ENCODE measurements at places on chromosomes 1 and 21.
A peak's percentile ranks its signal among the peaks of the same experiment; 100 is the strongest.

GRCh38 chr1:53332833-53333232, 5.0 kb upstream of the LRP8 start:
- DNase-seq, result no peak

DNA sequence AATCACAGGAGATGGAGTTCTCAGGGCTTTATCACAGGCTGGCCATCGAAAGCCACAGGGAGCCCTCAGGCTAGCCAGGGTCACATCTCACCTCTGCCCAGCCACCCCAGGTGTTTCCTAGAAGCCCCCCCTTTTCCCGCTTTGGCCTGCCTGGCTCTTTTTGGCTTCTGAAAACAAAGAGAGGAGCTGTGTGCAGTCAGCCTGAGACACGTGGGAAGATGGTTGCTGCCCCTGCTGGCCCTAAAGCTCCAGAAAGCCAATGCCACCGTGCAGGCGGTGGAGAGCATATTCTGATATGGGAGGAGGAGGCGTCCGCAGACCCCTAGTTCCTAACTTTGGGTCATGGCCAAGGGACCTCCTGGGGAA, 18.7 kb upstream of the LBR start:
- DNase-seq, result no peak

DNA sequence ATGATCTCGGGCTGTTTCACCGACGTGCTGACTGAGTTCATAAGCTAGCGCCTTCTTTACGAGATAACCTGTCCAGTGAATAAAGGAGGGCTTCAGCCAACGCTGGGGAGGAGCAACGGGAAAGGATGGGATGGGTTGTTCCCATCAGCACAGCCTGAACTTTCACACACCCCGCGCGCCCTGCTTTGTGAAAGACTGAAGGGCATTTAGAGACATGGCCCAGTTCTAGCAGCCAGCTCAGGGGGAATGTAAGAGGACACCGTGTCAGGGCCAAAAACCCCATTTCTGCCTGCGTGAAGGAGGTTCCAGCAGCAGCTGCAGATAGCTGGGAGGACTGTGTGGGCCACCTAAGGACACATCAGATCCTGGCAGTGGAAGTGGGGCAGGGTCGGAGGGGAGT, 255.1 kb upstream of the RAB4A start:
- no peak for DNase-seq

DNA sequence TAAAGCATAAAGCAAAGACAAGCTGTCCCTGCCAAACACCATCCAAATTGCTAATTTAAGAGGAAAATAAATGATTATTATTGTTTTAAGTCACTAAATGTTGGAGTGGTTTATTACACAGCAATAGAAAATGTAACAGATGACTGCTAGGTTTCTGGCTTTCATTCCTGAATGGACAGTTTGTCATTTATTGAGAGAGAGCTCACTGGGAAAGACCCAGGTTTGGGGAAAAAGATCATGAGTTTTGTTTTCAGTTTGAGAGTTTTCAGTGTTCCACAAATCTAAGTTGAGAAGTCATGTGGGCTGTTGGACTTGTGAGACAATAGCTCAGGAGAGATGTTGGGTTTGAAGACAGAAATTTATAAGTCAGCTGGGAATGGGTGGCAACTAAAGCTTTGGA, 5.4 kb downstream of the GPA33 start:
- no peak for DNase-seq

GRCh38 chr1:185325413-185325812, 8.4 kb upstream of the IVNS1ABP start:
- no peak for DNase-seq

DNA sequence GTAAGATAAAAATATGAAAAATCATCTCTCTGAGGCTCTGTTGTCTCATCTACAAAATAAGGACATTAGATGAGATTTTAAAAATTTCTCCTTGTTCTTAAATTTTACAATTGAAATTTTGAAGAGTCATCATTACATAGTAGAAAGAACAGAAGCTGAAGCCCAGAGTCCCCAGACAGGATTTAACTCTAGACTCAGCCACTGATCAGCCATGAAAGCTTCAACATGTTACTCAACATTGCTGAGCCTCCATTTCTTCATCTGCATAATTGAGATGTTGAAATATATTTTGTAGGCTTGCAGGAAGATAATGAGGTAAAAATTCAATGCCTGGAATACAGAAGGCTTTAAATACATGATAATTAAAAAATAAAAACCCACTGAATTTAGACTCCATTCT, 633.3 kb downstream of the LMO4 start:
- DNase-seq, result no peak

- no peak for DNase-seq
Observed at GRCh38 chr1:183571678-183572268, 18.5 kb downstream of the NCF2 start.

- DNase-seq, result no peak
Observed at GRCh38 chr1:74223453-74223852, 11.7 kb upstream of the TNNI3K start.

DNA sequence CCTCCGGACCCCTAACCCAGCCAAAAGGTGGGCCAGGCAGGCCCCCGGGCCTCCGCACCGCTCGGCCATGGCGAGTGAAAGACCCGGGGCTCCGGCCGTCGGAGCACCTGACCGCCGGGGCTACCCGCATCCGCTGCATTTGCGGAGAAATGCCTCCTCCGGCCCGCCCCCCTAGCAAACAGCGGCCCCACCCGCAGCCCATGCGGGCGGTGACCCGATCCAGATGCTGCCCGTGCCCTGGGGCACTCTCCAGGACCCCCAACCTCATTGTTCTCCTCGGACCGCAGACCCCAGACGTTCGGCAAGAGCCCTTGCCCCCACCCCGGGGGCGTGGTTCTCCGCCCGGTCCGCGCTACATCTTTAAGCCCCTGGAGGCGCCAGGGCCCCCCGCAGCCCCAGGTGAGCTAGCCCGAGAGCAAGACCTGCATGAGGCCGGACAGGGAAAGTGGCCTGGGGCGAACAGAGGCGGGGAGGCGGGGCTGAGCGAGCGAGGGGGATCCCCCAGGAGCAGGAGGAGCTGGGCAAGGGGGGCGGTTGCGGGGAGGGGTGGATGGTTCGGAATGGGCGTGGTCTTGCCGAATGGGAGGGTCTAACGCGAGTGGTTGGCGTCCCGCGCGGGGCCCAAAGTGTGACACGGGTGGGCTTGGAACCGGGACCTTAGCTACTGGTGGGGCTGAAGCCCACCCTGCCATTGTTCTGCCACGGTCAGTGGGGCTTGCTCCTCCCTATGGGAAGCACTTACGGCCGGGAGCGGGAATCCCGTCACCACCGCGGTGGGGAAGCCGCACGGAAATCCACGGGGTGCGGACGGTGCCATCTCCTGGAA, 6.3 kb upstream of the CRYBG2 start:
- peak; percentile 34 for DNase-seq

DNA sequence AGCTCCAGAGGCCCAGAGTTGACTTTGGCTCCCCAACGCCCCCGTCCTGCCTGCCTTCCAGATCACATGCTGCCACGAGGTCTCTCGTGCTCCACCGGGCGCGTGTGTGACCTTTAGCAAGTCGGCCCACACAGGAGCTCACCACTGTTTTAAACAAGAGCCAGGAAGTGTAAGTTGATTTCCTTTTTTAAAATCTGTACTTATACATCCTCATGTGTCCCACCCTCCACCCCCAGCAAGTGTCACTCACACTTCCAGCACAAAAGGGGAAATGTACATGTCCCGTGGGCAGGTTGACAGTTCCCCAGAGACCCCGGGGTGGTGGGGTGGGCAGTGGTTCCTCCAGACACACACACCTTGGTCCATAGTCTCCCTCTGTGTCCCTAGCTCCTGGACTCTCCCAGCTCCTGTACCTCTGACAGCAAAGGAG, 84.4 kb downstream of the STUM start:
- DNase-seq, result no peak

- no peak for DNase-seq
Observed at GRCh38 chr21:22277341-22277740, 1279.1 kb downstream of the NCAM2 start.

DNA sequence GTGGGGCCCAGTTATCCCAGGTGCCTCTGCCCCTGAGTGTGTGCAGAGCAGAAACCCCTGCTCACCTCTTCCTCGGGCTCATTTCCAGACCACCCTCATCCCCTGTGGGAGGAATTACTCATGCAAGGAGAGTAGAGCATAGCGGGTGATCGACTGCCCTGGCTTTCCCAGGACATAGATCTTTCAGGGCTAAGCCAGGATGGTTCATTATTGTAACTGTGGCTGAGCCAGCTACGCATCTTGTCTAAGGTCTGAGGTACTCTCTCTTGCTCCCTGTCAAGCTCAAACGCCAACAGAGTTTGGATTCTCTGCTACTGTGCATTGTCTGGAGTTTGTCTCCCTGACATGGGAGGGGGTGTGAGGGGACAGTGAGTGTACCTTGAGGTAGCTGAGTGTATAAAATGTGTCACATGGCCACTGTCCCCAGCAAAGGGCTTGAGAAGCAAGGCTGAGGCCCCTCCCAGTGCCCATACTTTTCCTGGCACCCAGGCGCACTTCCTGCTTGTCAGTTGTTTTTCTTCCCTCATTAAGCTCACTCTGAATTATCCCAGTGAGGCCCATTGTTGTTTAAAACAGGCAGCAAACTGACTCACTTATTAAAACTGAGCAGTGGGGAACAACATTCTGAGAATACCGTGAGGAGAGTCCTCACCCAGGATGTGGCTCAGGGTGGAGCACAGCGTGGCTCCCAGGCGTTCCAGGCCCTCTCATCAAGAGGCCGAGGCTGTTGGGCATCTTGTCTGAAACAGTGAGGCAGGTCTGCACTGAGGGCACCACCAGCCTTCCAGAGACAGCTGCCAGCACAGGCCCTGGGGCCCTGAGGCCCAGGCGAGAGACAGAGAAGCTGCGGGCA, 92.9 kb downstream of the LAMC2 start:
- DNase-seq, result no peak

GRCh38 chr1:159669338-159669737, 45.1 kb downstream of the CRP start:
- DNase-seq, result no peak

GRCh38 chr1:88917321-88918025, 26.1 kb upstream of the GTF2B start:
- DNase-seq, result no peak

DNA sequence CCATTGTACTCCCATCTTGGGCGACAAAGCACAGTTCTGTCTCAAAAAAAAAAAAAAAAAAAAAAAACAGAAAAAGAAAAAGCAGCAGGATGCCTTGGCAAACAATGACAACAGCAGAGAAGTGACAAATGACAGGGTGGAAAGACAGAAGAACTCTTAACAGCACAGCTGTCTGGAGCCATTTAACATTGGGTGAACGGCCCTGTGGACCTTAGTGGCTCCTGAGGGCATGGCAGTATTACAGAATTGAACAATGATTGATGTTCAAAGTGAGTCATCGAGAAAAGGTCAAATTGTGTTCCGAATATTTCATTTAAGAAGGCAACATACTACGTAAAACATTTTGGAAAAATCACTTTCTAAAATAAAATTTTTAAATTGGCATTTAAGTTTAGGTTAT, 30.0 kb downstream of the DNASE2B start:
- DNase-seq, result no peak

GRCh38 chr1:227369102-227369760, 50.9 kb upstream of the CDC42BPA start:
- no peak for DNase-seq

DNA sequence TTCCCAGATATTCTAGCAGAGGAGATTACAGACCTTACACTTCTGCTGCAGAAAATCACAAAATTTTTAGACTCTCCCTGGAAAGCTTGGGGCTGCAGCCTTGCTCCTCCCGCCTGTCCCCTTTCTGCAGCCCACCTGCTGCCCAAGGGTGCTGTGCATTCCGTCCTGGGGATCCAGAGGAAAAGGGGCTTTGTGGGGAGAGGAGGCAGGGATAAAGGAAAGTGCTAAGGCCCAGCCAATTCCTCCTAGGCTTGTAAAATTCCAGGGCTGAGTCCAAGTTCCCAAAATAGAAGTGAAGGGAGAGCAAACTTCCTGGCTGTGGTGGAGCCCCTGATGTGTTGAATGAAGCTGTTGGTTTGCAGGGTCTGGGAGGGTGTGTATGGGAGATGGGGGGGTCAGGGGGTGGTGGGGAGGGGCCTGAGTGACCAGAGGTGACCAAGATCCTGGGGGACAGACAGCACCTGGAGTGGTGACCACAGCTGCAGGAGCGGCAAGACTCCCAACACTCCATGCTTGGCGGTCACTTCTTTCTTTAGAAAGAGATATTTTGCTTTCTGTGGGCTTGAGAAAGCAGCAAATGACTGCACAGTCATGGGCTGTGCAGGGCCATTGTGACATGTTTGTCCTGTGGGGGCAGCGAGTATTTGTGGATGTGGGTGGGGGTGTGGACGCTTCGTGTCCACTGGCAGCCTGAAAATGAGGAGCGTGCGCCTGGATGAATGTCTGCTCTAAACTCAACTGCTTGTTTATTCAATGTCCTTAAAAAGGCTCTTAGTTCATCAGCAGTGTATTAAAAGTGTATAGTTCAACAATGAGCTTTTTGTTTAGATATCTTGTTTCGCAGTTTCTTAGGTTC, 68.4 kb downstream of the TLR5 start:
- no peak for DNase-seq

DNA sequence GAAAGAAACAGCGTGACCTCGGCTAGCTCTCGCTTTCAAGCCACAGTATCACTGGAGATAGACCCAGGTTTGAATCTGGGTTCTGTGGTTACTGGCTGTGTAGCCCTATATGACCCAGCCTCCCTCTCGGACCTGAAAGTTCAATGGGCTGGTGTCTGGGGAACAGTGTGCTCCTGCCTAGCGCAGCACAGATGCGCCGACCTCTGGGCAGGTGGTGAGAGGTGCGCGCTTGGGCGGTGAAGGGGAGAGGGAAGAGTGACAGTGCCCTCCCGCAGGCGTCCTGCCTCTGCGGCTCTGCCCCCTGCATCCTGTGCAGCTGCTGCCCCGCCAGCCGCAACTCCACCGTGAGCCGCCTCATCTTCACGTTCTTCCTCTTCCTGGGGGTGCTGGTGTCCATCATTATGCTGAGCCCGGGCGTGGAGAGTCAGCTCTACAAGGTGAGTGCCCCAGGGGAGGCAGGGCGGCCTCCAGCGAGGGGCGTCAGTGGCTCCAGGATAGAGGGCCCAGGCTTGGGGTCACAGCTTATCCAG, 10.5 kb downstream of the SERINC2 start:
- no peak for DNase-seq

GRCh38 chr21:45080232-45080631, 5.9 kb downstream of the ADARB1 start:
- no peak for DNase-seq

GRCh38 chr1:36599828-36600227, 117.1 kb upstream of the CSF3R start:
- no peak for DNase-seq

GRCh38 chr1:63886340-63886739, 112.5 kb downstream of the ROR1 start:
- no peak for DNase-seq

GRCh38 chr21:24823247-24823646, 784.0 kb downstream of the MRPL39 start:
- DNase-seq, result no peak

DNA sequence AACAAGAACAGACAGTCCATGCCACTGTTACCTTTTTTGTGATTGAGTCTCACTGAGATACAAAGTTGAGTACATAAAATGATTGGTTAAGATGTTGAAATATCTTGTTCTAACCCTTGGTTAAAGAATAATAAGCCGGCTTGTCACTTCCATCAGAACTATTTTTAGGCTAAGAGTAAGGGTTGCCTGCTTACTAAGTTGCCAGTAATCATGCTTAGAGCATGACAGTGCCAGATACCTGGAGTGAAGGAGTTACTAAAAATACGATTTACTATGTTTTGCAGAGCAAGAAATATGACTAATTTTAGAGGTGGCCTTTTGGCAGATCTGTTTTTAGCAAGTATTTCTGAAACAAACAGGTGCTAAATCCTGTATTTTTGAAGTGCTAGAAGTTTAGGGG, 6.0 kb downstream of the HUNK start:
- no peak for DNase-seq

- DNase-seq, result no peak
Observed at GRCh38 chr1:202005958-202006357, 4.4 kb upstream of the ELF3 start.

GRCh38 chr1:18901952-18902522, 318 bp downstream of the ALDH4A1 start:
- no peak for DNase-seq

Data from activated CD8-positive, alpha-beta memory T cell treated with anti-CD3 and anti-CD28 coated beads for 4 hours (primary cell).